ENCODE measurements at places on chromosomes 11 and 22.

DNA sequence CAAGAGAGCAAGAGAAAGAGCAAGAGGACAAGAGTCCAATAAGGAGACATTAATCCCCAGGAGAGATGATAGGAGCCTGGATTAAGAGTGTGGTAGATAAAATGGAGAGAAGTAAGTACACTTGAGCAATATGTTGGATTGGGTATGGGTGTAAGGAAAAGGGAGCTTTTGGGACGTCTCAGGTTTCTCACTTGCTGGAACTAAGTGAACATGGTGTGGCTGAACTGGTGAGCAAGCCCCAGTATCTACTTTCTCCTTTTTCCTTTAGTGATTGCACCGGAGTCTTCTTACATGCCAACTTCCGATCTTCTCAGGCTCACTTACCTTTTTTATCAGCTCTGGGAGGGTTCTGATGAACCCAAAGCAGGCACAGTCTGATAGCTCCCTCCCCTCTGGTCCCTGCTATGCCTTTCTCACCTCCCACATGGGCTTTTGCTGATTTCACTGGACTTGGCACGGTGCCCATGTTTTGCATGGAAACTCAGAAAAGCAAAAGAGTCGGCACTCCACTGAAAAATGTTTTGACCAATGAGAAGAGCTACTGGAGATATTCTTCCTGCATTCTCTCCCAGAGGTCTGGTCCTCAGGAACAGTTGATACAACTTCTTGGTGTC, 14.5 kb upstream of the APLNR start:
- peak; percentile 41 for DNase-seq

GRCh38 chr11:65571940-65572339, 398 bp upstream of the FAM89B start:
- peak; percentile 65 for DNase-seq

DNA sequence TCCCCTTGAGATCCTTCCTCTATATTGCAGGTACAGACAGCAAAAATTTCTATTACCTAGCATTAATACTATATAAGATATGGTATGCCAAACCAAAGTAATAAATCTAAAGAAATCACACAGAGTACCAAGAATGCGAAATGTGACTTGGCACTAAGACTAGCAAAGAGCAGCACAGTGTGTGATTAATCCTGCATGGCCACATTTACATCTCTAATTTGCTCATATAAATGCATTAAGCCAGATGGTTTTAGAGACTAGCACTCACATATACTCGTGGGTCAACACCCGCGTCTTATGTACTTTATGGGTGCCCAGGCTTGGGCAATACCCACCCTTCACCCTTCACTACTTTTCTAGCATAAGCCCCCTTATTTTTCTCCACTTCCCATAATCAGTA, 213.2 kb downstream of the TTC28 start:
- peak; percentile 29 for DNase-seq

- DNase-seq: no peak
Measured at GRCh38 chr11:72084965-72085364, 4.3 kb downstream of the LRRC51 start.

GRCh38 chr11:68813773-68814172, 27.9 kb downstream of the CPT1A start:
- no peak for DNase-seq

GRCh38 chr11:116984186-116984585, 114.0 kb downstream of the SIK3 start:
- DNase-seq: no peak

GRCh38 chr22:43036282-43036829, 21.4 kb upstream of the PACSIN2 start:
- DNase-seq: no peak

GRCh38 chr22:33573479-33573878, 346.8 kb downstream of the LARGE1 start:
- no peak for DNase-seq

DNA sequence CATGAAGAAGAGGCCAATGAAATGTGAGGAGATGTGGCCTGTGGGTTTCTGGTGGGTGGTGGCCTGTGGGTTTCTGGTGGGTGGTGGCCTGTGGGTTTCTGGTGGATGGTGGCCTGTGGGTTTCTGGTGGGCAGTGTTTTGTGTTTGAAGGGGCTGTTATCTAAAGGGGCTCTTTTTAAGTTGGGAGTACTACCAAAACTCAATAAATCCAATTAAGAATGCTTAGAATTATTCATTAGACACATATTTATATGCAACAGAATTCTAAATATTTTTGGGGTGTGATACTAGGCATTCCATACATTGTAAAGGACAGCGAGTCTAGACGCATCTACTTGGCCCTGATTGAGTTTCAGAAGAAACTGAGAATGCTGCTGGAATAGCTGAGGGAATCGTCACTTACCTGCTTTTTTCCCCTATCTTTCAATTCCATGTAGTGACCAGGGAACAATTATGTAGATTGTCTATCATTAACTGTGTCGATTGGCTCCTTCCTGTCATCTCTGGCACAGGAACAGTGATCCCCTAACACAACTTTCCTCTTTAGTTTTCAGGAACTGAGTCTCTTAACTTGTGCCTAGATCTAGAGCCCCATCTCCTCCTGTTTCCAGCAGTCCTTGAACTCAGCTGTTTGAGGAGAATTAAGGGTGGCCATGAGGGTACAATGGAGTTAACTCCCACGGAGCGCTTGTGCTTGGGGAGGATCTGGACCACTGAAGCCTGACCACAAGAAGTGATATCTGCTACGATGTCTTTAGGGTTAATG, 37.3 kb upstream of the TOP3B start:
- DNase-seq: no peak

GRCh38 chr11:13207270-13207664, 70.3 kb upstream of the BMAL1 start:
- DNase-seq: peak; percentile 23

- no peak for DNase-seq
Measured at GRCh38 chr11:106172386-106172991, 95.0 kb downstream of the AASDHPPT start.

DNA sequence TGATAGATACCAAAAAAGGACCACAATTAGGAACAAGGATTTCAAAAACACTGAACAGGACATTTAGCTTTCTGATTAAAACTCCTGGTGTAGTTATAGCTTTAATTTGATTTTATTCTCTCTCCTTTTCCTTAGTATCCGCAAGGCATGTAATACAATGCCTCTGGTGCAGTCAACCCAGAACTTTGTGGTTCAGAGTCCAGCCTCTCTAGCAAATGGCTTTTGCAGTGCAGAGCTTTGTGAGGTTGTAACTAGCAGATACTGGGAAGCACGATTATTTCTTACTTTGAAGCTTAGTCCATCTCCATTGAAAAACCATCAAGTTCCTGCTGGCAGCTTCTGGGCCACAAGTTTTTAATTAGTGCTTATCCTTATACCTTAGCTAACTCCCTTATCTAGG, 79.8 kb downstream of the GRIA4 start:
- DNase-seq: no peak

DNA sequence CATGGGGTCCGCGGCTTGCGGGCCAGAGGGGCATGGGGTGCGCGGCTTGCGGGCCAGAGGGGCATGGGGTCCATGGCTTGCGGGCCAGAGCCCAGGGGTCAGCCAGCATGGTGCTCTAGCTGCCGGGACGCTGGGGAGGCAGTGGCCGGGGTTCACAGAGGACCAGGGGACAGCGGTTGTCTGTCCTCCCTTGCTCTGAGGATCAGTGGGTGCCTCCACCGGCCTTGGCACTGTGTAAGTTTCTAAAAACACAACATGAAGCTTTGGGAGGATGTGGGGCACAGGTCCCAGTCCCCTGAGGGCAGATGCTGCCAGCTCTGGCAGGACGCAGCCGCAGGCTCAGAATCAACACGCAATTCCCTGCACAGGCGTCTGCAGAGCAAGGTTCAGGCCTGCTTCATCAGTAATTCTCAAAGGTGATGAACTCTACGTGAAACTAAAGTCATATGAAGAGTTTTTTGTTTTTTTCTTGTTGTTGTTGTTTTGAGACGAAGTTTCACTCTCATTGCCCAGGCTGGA, 3.0 kb downstream of the MLC1 start:
- DNase-seq: no peak

DNA sequence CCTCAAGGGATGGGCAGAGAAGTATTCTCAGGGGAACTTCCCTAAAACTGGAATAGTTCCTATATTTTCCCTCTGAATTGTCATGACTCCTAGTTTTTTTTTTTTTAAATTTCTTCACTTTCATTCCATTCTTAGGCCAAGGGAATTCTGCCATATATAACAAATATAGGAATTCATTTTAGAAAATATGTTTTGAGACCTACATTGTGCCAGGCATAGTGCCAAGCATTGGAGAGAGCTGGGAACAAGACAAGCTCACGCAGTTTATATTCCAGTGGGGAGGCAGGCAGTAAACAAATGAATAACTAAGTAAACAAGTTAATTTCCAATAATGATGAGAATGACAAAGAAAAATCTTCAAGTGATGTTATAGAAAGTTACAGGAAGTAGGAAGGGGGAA, 2.6 kb upstream of the NPTXR start:
- no peak for DNase-seq

- no peak for DNase-seq
Measured at GRCh38 chr22:49753276-49753890, 74.3 kb downstream of the BRD1 start.

DNA sequence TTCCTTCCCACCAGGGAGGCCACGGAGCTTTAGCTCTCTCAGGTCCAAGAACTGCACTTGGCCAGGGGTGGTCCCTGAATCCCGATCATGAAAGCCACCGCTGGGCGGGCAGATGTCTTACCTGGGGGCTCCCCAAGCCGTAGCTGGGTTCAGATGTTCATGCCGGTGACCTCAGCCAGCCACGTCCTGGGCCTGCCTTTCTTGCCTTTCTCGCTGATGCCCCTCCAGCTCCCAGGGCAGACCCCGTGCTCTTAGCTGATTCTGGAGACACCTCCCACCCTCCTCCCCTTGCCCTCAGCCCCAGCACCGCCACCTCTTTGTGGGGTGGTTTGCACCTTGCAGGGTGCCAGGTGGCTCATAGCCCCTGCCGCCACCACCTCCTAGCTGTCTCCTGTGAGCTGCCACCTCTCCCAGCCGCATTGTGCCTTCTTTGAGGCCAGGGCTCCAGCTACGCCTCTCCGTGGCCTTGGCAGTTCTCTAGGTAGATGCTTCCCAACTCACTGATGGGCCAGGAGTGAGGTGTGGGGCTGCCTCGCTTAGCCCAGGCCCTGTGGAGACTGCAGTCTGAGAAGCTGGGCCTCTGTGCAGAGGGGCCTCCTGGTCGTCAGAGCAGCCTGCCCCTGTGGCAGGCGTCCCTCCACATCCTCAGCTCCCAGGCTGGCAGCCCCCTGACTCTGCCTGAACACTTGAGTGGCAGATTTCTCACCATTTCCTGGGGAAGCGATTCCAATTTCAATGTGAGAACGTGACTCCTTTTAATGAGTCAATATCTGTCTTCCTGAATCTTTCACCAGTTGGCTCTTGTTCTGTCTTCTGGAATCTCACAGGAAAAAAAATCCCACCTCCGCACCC, 97.6 kb upstream of the B3GAT1 start:
- DNase-seq: no peak

DNA sequence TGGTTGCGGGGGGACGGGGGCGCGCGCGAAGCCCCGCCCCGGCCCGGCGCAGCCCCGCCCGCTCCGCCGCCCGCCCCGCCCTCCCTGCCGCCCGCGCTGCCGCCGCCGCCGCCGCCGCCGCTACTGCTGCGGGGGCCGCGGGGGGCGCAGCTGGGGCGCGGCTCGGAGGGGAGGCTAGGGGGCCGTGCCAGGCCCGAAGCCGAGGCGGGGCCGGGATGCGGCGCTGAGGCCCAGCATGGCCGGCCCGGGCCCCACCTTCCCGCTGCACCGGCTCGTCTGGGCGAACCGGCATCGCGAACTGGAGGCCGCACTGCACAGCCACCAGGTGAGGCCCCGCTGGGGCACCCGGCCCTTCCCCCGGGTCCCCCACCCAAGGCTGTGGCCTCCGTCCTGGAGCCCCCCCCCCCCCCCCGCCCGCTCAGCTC, at the start of gene ANKRD13D:
ANKRD13D (plus strand) TSS at position 78 of the 425 bp plus-strand sequence; CDS start at position 236, 158 bp downstream.
- DNase-seq: no peak

DNA sequence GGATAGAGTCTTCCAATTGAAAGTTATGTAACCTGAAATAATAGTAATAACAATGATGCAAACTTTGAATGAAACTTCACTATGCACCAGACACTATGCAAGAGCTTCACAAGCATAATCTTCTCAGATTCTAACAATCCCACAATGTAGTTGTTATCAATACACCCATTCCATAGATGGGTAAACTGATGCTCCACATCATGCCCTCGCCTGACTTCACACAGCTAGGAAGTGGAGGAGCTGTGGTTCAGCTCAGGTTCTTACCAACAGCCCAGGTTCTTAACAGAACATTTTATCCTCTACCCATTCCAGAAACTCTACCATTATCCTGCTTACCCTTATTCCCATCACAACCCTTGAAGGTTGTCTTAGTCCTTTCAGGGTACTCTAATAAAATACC, 50.4 kb upstream of the HMGXB4 start:
- no peak for DNase-seq

DNA sequence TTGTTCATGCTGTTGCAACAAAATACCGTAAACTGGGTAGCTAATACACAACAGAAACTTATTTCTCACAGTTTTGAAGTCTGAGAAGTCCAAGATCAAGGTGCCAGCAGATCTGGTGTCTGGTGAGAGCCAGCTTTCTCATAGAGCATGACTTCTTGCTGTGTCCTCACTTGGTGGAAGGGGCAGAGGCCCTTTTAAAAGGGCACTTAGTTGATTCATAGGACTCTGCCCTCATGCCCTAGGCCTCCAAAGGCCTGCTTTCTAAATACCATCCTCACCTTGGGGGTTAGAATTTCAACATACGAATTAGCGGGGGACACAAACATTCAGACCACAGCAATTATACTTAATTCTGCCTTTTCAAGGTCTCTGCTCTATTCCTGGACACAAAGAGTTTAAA, 52.3 kb upstream of the FDX1 start:
- no peak for DNase-seq

DNA sequence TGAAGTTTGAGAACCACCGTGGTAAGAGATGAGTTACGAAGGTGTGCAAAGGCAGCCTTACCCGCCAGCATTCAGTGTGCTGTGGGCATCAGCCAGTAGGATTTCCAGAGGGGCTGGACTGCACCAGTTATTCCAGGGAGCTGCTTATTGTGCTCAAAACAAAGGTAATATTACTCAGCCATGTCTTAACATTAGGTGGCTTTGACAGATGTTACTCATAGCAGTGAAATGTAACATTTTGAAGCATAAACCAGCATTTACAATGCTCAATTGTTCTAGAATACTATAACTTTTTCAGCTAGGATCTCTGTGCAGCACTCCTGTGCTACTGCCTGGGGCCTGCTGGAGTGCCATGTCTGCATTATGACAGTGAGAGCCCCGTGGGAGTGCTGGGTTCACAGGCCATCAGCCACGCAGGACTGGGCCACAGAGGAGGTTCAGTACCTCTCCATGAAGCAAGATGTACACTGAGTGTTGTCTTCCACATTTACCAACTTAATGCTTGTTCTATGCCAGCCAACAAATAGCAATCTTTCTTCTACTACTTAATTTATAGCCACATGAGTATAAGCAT, 238.1 kb downstream of the CADM1 start:
- DNase-seq: no peak

- no peak for DNase-seq
Measured at GRCh38 chr11:130114726-130115125, 44.9 kb upstream of the ST14 start.

Measured in A673 (cell line).